Stomach (tissue), 19 donors: ENCODE measurements at places on chromosomes 3 and 15. TPM values are rescaled to one million over a fixed set of nuclear protein-coding genes. Genes with fewer than 3 reads are reported as not detected.

The RTP4 gene
- polyA plus RNA-seq, result 13.6 TPM

The CLDN18 gene
- 128 TPM for polyA plus RNA-seq

The CACNA1D gene
- polyA plus RNA-seq, result 0.61 TPM

The CTXND1 gene
- polyA plus RNA-seq, result 1.9 TPM

The COL6A5 gene
- polyA plus RNA-seq, result 1.7 TPM

The GJD2 gene
- polyA plus RNA-seq, result not detected

The SLC24A1 gene
- polyA plus RNA-seq, result 6.0 TPM

GRCh38 chr3:197874064-197874463 lies 75.9 kb upstream of the RPL35A start:
- peaks cover 88% of the 10 kb centered on the region for H3K36me3 ChIP-seq
- H3K27ac ChIP-seq, result no peak overlapping the region
- H3K27me3 ChIP-seq, result no peaks in the 10 kb centered on the region
- H3K4me3 ChIP-seq, result no peak overlapping the region
- no peak for DNase-seq

GRCh38 chr3:120438665-120439370 lies 12.0 kb downstream of the FSTL1 start:
- H3K36me3 ChIP-seq, result peaks cover 15% of the 10 kb centered on the region
- H3K4me1 ChIP-seq, result peaks cover 11% of the 10 kb centered on the region
- peak overlapping the region; percentile 60 for H3K27ac ChIP-seq
- H3K4me3 ChIP-seq, result no peak overlapping the region
- peak; percentile 94 for DNase-seq
- no peaks in the 10 kb centered on the region for H3K27me3 ChIP-seq

DNA sequence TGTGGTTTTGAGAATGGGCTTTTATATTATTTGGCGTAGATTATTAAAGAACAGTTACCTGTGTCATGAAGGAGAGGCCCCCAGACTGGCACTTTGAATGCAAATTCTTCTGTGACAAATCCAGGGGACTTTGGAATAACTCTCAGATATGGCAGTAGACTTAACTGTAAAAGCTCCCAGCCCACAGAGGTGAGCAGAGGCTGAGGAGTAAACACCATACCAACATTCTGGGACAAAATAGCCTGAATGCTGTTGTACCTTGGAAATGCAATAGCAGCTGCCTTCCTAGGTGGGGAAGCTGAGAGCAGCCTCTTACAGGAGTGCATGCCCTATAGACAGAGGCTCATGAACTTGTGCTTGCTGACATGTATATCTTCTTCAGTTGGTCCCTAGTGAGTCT lies 187.6 kb upstream of the CTDSPL start:
- DNase-seq, result no peak
- no peak overlapping the region for H3K4me3 ChIP-seq
- H3K27me3 ChIP-seq, result no peaks in the 10 kb centered on the region
- H3K36me3 ChIP-seq, result no peaks in the 10 kb centered on the region

DNA sequence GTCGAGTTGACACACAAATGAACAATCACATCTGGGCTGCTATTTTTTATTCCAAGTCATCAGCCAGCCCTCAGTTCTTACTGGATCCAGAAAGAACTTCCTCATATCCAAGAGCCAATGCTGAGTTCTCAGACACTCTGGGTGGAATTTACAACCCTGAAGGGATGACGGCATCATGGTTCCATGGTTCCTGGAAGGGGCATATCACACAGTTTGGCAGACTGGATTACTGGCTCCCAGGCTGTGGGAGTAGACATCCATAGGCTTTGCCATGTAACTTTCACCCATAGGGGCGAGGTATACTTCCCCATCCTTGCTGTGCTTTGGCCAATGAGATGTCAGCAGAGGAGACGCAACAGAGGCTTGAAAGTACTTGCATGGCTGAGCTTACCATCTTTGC lies 26.9 kb upstream of the KBTBD12 start:
- peaks cover 6% of the 10 kb centered on the region for H3K27me3 ChIP-seq
- no peak for DNase-seq
- H3K4me3 ChIP-seq, result no peak overlapping the region
- H3K27ac ChIP-seq, result no peak overlapping the region

- no peak overlapping the region for H3K4me3 ChIP-seq
- no peaks in the 10 kb centered on the region for H3K27me3 ChIP-seq
- no peak for DNase-seq
- H3K36me3 ChIP-seq, result no peaks in the 10 kb centered on the region
- no peaks in the 10 kb centered on the region for H3K4me1 ChIP-seq
Measured at GRCh38 chr15:99073008-99073717, 31.7 kb upstream of the SYNM start.

DNA sequence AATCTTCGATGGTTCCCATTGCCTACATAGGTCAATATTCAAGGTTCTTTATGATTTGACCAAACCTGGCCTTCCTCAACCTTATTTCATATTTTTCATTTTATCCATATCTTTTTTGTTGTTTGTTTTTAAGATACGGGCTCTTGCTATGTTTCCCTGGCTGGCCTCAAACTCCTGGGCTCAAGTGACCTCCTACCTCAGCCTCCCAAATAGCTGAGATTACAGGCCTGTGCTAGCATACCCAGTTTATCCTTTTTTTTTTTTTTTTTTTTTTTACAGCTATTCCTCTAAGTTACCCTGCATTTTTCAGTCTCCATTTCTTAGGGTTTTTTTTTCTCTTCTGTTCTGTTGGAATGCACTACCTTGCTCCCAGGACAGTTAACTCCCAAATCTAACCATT lies 14.5 kb downstream of the ZNF609 start:
- H3K36me3 ChIP-seq, result peaks cover 11% of the 10 kb centered on the region
- DNase-seq, result no peak
- H3K4me1 ChIP-seq, result peaks cover 7% of the 10 kb centered on the region
- H3K27me3 ChIP-seq, result no peaks in the 10 kb centered on the region
- H3K27ac ChIP-seq, result no peak overlapping the region

DNA sequence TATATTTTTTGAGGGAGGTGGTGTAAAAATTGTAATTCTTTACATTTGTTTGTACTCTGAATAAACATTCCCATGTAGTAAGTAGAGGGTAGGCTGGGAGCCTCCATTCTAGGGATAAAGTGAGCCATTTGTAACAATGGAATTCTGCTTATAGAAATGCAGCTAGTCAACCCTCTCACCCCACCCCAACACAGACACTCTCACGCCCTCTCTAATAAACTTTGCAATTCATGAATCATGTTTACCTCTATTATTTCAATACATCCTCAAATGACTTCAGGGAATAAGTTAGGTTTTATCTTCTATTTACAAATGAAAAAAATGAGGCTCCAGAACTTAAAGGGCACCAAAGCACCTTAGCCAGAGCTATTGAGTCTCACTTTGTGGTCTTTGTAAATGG lies 56.5 kb upstream of the PDZRN3 start:
- DNase-seq, result no peak
- H3K27ac ChIP-seq, result no peak overlapping the region
- H3K27me3 ChIP-seq, result no peaks in the 10 kb centered on the region

DNA sequence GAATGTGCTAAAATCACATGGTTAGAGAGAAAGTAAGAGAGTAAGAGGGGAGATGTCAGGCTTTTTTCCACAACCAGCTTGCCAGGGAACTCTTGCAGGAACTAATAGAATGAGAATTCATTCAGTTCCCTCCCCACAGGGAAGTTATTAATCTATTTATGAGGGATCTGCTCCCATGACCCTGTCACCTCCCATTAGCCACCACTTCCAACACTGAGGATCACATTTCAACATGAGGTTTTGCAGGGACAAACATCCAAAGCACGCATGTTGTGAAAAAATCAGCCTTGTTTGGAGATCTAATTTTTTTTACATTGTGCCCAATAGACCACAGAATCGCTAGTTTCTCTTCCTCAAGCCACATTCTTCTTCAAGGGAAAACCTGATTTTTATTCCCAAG lies 904.0 kb downstream of the TBL1XR1 start:
- no peaks in the 10 kb centered on the region for H3K27me3 ChIP-seq
- H3K4me3 ChIP-seq, result no peak overlapping the region
- no peaks in the 10 kb centered on the region for H3K36me3 ChIP-seq
- H3K27ac ChIP-seq, result no peak overlapping the region

GRCh38 chr3:46705022-46705530 lies 3.9 kb downstream of the TMIE start:
- no peaks in the 10 kb centered on the region for H3K36me3 ChIP-seq
- no peak overlapping the region for H3K27ac ChIP-seq
- H3K4me1 ChIP-seq, result peaks cover 16% of the 10 kb centered on the region
- DNase-seq, result peak; percentile 80

- no peak overlapping the region for H3K27ac ChIP-seq
- H3K27me3 ChIP-seq, result peaks cover 7% of the 10 kb centered on the region
- H3K4me3 ChIP-seq, result no peak overlapping the region
Measured at GRCh38 chr15:79501086-79501485, 69.0 kb downstream of the MINAR1 start.
